ENCODE measurements at places on chromosomes 2 and 18. TPM values are rescaled to one million over a fixed set of nuclear protein-coding genes. Genes with fewer than 3 reads are reported as not detected.

SLC14A1 gene
- total RNA-seq: not detected

KCMF1 gene
- total RNA-seq: 90.8 TPM

GRCh38 chr2:101762451-101763171, 65.1 kb downstream of the MAP4K4 start:
- DNase-seq: no peak

DNA sequence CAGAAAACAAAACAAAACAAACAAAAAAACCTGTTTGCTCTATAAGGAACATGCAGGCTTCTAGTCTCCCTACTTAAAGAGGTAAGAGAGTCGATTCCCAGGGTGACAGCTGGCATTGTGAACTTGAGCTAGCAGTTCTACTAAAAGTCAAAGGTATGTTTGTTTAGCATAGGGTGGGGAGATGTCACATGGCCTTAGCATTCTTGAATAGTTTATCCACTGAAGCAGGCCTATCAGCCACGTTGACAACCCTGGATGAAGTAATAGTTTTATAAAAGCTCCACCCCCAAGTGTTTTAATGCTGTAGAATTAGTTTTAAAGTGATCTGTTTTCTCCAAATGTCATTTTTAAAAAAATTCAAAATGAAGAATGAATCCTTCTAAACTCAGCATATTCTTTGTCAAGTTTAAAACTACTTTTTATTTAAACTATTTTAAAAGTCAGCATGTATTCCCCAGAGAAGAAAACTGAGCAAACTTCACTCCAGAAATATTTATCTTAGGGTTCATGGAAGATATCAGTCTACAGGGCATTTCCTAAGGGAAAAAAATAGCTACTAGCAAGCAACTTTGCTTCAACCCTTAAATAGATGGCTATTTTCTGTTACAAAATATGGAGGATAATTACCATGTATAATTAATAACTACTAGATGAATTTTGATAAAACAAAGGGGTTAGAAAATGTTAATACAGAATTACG, 1.7 kb downstream of the MYOM1 start:
- no peak for DNase-seq

- DNase-seq: peak; percentile 48
Observed at GRCh38 chr2:45190481-45190942, 181.3 kb upstream of the SIX2 start.
